ENCODE measurements at places on chromosomes 2 and 18.

GRCh38 chr2:67399831-67400489 lies 2.8 kb downstream of the ETAA1 start:
- DNase-seq, result no peak

- DNase-seq, result peak; percentile 80
These were observed 15.3 kb upstream of the LOXHD1 start for GRCh38 chr18:46672062-46672970.

DNA sequence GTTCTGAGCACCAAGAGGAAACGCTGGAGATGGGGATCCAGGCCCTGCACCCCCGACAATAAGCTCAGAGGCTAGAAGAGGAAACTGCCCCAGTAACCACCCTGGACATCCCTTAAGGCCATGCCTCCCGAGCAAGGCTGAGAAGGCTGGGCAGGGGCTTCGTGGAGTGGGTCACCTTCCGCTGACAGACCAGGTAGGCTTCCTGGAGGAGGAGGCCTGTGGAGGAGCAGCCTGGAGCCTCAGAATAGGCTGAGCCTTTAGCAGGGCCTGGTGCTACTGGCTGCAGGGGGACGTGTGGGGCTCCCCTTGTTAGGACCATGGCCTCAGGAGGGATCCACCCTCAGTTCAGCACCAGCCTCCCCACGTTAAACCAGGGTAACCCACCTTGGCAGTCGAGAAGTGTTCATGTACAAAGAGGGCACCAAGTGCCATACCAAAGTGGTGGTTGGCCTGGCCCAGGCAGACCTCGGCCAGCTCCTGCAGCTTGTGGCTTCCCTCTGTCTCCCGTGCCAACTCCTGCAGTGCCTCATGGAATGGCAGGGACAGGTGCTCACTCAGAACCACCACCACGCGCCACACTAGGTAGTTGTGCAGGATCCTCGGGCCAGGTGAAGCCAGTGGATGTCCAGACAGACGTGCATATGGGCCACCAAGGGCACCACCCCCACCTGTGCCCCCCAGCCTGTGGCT lies 28.5 kb upstream of the ALPP start:
- DNase-seq, result no peak

GRCh38 chr18:44033144-44033701 lies 647.5 kb upstream of the SETBP1 start:
- DNase-seq, result no peak

GRCh38 chr2:105688946-105689345 lies 55.8 kb upstream of the NCK2 start:
- no peak for DNase-seq

DNA sequence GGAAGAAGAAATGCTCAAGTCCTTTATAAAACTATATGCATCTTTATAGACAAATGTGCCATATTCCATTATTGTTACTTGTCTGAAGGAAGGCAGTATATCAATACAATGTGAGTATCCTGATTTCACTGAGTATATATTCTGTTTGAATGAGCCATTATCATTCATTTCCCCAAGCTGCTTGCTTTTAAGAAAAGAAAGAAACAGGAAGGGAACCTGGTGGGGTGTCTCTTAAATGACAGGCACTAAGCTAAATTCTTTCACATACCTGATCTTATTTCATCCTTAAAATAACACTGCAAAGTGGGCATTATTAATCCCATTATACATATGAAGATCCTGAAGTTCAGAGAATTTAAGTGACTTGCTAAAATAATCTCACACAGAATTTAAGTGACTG lies 307.9 kb downstream of the SLC8A1 start:
- no peak for DNase-seq

GRCh38 chr2:9378433-9379390 lies 44.6 kb downstream of the ITGB1BP1 start:
- no peak for DNase-seq

DNA sequence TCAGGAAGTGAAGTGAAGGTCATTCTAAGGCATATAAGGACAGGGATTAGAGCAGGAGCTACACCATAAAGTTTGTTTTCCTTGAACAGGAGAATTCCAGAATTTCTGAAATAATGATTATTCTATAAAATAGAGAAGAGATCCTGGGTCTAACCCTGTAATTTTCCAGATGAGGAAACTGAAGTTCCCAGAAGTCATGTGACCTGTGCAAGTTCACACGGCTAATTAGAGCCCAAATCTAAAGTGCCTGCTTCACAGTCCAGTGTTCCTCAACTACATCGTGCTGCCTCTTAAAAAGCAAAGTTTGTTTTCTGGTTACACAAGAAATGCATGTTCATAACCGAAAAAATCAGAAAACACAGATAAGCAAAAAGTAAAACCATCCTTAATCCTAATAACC lies 34.9 kb downstream of the PLB1 start:
- no peak for DNase-seq

DNA sequence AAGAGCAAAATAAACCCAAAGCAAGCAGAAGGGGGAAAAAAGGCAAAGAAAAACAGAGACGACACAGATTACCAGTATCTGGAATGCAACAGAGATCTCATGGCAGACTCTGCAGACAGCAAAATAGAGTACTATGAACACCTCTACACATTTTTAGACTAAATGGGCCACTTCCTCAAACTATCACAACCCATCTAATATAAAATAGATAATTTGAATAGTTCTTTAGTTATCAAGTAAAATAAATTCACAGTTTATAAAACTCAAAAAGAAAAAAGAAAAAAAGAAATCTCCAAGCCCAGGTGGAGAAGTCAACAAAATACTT lies 16.6 kb downstream of the SESTD1 start:
- no peak for DNase-seq

GRCh38 chr2:138277062-138277461 lies 224.5 kb upstream of the SPOPL start:
- DNase-seq, result no peak

- DNase-seq, result no peak
These were observed 102.5 kb upstream of the CRIM1 start for GRCh38 chr2:36253086-36253485.

- DNase-seq, result peak; percentile 96
These were observed 24.3 kb upstream of the CDH20 start for GRCh38 chr18:61308795-61309393.

DNA sequence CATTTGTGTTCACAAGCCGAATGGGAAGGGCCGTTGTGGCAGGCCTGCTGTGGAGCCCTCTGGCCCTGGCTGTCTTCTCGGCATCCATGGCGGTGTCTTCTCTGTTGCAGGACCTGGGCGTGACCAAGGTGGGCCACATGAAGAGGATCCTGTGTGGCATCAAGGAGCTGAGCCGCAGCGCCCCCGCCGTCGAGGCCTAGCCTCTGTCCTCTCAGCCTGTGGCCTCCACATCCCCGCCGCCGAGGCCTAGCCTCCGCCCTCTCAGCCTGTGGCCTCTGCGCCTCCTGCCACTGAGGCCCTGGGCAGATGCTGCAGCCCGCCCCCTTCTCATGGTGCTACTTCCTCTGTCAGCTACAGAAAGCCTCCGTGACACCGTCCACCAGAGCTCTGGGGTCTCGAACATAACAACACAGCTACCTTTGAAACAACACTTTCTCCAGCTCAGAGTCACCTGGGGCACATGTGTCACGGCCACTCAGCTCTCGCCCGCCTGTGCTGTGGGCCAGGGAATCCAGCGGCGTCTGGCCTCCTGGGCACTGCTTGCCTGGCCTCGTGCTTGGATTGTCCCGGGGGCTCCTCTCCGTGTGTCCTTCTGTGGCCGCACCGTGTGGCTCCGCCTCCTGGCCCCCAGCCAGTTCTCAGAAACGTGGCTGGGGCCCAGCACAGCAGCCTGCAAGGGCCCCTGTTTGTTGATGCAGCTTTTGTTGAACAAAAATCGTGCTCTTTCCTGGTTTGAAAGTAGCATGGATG lies 97.1 kb downstream of the USP40 start:
- DNase-seq, result no peak

DNA sequence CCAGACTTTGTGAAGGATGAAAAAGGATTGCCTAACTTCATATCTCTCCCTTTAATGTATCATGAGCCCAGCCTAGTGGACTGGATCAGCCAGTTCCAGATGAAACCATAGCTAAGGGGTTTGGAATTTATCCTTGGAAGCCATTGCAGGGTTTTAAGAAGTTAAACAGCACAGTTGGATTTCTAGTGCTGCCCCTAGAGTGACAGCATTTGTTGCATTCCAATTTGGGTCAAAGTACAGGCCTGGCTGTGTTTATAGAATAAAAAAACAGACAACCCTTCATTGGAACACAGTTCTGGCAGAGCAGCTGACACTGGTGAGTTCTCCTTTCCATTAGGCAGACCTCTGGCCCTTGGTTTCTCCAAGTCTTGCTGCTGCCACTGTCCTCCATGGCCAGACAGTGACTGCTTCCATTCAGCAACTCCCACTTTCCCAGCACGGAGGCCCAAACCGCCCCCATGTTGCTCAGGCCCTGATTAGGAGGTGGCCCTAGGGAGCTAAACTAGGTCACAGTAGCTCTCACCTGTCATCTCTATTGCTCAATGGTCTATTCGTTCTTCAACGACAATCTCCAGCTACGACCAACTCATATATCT lies 8.0 kb downstream of the GPR39 start:
- DNase-seq, result no peak

Measured in Jurkat, Clone E6-1 (cell line).